NCI-H2107 (cell line): ENCODE measurements at places on chromosomes 16 and 17.

DNA sequence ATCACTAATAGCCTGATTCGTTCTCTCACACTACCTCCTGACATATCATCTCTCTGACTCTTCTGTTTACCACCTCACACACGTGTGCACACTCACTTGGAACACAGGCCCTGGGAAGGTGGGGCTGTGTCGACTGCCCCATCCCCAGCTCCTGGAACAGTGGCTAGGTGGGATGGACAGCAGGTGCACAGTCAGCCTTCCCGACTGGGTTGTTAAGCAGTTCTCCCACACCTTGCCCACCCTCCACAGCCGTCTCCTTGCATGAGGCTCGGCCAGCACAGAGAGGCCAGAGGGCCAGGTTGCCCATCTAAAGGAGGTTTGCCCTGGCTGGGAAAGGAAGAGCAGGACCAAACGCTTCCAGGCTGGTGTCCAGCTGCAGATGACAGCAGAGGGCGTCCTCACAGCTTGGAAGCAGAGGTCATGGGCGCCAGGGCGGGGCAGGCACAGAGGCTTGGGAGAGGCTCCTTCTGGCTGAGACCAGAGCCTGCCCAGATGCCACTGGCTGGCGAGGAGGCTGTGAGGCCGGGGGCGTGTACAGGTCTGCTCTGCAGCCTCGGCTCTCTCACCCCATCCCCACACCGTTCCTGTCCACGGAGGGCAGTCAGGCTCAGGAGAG is 92.8 kb downstream of the AMFR start:
- no peak for DNase-seq

GRCh38 chr16:46920402-46921068 is 36.4 kb downstream of the GPT2 start:
- DNase-seq: no peak

- DNase-seq: no peak
These were observed 20.0 kb upstream of the LRRC75A start for GRCh38 chr17:16512011-16512410.

DNA sequence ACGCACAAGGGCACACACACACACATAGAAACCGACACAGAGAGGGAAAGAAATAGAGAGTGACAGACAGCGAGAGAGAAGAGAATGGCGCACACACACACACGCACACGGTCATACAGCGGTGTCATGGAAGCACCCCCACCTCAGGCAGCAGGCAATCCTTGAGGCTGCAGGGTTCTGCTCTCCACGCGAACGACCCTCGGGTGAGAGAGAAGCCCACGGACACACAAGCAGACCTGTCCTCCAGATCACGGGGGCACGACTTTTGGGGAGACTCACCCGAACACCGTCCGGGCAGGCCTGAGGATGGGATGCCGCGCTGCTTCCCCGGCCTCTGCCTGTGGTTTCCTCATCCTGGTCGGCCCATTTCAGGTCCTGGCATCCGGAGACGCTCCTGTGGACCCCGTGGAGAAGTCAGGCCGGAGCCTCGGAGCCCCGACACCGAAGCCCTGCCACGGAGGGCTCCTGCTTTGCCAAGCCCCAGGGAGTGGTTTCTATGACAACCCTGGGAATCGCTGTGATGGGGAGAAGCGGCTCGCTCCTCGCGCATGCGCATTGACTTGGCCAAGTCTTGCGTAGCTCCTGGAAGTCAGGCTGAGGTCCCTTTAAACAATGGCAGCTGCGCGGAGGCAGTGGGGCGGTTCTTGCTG is 118.2 kb upstream of the KCNJ18 start:
- DNase-seq: no peak

- no peak for DNase-seq
These were observed 436.2 kb upstream of the ZFHX3 start for GRCh38 chr16:73483934-73484711.

DNA sequence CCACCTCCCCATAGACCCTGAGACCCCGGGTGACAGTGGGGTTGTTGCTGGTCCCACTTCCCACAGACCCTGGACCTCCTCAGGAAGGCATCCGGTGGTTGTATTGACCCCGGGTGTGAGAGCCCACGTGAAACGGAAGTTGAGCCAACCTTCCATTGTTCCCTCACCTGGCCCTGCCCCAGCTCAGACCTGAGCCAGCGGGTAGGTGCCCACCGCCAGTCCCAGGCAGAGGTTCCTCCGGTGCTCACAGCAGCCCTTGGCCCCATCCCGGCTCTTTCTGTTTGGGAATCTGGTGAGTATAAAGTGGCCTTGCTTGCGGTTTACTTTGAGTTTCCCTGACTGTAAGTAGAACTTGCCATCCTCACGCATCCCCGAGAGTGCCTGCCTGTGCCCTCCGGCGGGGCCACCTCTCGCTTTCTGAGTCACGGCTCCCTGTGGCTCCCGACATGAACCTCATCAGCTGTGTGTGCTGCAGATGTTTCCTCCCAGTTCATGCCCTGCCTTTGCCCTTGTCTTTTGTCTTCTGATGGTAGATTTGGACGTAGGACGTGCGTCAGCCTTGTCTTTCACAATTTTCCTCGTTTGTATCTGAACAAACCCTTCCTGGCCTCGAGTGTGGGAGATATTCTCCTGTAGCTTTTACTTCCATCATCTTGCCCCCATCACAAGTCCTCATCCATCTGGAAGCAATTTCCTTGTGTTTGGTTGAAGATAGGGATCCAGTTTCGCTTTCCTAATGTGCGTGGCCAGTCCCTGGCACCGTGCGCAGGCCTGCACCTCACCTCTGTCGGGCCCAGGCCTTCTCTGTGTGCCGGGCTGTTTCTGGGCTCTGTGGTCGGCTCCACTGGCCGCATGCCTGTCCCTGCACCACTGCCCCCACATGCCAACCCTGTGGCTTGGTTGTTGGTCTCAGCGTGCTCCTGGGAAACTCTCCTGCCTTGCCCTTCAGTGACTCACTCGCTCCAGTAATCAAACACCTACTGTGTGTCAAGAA is 76.0 kb downstream of the METRNL start:
- no peak for DNase-seq

- DNase-seq: no peak
These were observed 64.7 kb downstream of the SOX9 start for GRCh38 chr17:72185564-72185963.

GRCh38 chr16:11781773-11782172 is 15.3 kb downstream of the ZC3H7A start:
- no peak for DNase-seq

DNA sequence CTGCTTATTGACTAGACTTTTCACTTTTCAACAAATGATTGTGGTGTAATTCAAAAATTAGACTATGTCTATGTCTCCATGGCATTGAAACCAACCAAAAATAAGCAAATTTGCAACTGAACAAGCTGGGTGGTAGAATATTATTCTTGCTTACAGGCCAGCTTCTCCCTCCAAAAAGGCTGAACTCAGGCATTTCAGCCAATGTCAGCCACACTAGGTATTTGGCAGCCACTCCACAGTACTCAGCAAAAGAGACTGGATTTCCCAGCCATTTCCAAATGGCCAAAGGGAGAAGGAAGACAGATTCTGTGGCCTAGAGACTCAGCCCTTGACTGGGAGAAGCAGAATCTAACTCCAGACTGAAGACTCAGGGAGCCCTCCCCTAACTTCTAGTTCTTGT is 121.8 kb upstream of the IRX5 start:
- no peak for DNase-seq

- DNase-seq: no peak
These were observed 183.3 kb downstream of the PARN start for GRCh38 chr16:14446796-14447195.

GRCh38 chr17:3890878-3891219 is 2.0 kb downstream of the CAMKK1 start:
- no peak for DNase-seq

- DNase-seq: no peak
These were observed 733 bp downstream of the CHRNB1 start for GRCh38 chr17:7445619-7445968.

DNA sequence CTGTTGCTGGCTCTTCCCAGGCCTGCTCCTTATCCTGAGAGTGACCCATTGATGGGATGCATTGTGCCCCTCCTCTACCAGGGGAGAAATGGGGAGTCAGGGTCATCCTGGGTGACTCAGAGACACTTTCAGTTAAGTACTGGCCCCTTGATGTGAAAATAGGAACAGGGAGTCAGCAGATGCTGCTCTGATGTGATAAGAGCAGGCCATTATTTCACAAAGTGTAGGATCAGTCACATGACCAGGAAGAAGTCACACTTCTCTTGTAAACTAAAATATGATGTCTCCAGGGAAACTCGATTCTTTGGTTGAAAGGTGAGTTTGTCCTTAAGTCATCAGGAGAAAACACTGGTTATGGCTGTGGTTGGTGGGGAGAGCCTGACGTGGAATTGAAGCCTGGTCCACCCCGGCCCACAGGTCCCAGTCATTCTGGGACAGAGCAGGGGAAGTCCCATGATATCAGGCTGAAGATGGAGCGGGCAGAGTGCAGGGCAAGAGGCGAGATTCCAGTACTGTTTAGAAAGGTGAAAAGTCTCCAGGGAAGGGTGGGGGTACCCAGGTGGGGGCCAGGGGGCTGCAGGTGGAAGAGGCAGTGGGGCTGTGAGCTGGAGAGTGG is 88.6 kb upstream of the NLRP1 start:
- no peak for DNase-seq

GRCh38 chr17:55743103-55743679 is 7.7 kb upstream of the PCTP start:
- no peak for DNase-seq

DNA sequence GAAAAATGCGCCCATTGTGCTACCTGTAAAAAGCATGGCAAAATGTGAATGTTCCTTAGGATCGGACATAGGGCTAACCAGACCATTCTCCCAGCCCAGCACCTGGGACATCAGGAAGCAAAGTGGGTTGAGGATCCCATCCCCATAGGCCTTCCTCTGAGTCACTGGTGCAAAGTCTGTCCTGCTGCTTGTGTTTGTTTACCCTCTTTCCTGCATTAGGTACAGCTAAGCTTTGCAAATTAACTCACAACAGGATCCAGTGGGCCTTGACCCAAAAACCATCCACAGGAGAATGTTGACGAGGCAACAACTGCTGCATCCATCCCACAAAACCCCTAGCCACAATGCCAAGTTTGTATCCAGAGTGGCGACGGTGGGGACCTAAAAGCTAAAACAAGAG is 106.2 kb downstream of the GRIN2A start:
- DNase-seq: no peak

- no peak for DNase-seq
These were observed 3.3 kb downstream of the TPSD1 start for GRCh38 chr16:1258906-1259759.

DNA sequence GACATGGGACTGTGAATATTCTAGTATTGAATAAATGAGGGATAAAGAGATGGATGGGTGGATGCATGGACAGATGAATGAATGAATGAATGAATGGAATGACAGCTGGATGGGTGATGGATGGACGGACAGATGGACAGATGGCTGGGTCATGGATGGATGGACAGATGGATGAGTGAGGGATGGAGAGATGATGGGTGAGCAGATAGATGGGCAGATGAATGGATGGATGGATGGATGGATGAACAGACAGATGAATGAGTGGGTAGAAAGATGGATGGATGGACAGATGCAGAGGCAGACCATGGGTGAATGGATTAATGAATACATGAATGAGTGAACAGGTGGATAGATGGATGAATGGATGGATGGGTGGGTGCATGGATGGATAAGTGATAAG is 96.7 kb downstream of the MYH11 start:
- DNase-seq: no peak

GRCh38 chr16:31216422-31217135 is at the start of gene PYDC1:
Gene PYDC1, minus strand, starts transcription at chr16:31217135. Its CDS starts 107 bp downstream, at chr16:31217028.
- DNase-seq: no peak

- DNase-seq: peak; percentile 73
These were observed 12.2 kb downstream of the CLEC3A start for GRCh38 chr16:78034530-78034929.

- no peak for DNase-seq
These were observed at the start of gene HOXB5 for GRCh38 chr17:48593126-48593829. Gene HOXB5, minus strand, starts transcription at chr17:48593779. Its CDS starts 97 bp downstream, at chr17:48593682.

DNA sequence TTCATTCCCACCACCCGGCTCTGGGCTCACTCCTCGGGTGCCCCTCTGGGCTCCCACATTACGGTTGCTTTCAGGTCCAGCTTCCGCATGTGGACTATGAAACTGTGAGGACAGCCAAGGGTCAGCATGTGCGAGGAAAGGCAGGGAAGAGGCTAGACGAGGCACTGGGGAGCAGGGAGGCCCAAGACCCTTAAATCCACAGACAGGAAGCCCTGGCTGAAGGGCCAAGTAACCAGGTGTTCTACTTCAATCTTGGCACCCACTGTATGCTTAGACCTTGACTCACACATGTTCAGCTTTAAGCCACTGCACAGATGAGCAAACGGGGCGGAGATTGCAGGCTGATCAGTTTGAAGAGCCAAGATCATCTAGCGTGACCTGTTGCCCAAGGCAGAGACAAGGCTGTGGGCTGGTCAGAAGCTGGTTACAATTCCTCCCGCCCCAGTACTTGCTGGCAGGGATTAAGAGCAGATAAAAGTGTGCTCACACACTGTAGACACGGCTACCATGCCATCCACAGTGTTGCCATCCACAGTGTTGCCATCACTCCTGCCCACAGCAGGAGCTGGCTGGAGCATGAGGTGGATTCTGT is at the start of gene CES4A:
TSS of gene CES4A (plus strand) at position 393 of the 592 bp plus-strand sequence. CDS start at position 577, 184 bp downstream.
- no peak for DNase-seq

DNA sequence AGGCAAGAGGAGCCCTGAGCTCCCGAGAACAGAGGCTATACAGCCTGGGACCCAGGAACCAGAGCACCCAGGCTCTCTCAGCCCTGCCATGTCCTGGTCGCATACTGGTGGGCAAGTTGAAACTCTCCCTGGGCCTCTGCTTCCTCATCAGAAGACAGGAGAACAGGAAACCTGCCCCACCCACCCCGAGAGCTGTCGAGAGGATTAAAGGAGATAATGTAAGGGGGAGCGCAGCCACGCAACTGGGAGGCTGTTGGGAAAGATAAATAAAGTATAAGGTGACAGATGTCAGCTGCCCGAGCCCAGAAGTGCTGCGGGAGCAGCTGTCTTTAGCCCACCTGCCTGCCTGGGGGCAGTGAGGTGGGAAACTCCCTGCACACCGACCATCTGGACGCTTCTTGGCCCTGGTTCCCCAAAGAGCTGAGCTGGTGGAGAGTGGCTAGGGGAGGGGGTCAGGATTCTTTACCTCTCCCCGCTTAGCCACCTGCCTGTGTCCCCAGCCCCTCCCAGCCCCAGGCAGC is 6.8 kb downstream of the KIF19 start:
- peak; percentile 64 for DNase-seq

DNA sequence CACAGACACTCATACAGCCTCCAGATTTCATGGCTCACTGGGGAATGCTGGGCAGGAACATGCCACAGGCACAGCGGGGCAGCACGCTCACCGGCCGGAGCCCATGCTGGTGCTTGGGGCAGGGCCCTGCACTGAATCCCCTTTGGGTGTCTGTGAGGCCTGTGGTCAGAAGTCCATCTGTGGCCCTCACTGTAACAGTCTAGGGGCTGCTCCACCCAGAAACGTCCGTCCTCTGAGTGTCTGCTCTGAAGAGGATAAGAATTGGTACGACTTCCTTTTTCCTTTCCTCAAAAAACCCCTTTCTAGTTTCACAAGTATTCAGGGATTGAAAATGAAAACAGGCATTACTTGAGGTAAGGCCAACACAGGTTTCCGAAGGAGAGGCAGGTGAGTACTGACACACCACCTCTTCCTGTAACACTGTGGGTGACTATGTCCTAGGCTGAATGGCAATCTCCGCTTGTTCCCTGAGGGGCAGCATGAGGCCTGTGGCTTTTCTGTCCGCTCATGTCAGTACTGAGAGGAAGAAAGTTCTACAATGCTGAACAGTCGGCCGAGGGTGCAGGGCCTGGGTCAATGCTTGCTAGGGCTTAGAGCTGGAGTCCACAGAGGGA is 42.5 kb downstream of the TMEM11 start:
- no peak for DNase-seq
